ENCODE measurements at places on chromosomes 16 and 17.

GRCh38 chr17:66412857-66413558 lies 110.6 kb downstream of the PRKCA start:
- DNase-seq = no peak

- DNase-seq = no peak
Measured at GRCh38 chr16:81852347-81852746, 73.3 kb downstream of the PLCG2 start.

GRCh38 chr16:12228602-12229499 lies 252.3 kb downstream of the SNX29 start:
- DNase-seq = no peak

DNA sequence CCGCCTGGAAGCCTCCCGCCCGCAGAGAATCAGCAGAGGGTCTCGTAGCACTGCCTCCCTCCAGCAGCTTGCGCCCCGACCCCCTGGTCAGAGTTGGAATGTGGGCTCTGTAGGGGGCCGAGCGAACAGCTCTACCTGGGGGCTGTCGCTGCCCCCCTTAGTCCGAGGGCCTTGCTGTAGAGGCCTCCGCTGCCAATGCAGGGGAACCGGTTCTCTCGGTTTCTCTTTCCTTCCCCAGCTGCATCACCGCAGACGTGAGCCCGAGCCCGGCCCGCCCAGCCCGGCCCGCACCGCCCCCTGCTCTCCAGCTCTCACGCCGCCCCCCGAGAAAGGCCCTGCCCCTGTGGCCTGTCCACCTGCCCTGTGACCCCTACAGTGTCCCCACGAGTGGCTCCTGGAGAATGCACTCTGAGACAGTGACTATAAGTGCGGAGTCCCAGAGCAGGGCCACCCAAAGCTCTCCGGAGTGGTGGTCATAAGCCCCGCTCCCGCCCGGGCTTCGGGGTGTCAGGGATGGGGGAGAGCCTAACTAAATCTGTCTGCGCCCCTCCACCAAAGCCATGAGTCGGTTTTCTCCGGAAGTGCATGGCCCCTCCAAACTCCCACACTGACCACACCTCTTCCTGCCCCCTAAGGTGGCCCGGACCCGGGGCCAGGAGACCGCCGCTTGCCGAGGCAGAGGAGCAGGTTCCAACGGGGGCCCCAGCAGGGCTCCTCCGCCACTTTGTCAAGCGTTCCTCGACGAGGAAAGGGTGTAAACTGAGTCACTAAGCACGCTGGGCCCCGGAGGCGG lies 1.7 kb downstream of the ARHGAP27 start:
- no peak for DNase-seq

DNA sequence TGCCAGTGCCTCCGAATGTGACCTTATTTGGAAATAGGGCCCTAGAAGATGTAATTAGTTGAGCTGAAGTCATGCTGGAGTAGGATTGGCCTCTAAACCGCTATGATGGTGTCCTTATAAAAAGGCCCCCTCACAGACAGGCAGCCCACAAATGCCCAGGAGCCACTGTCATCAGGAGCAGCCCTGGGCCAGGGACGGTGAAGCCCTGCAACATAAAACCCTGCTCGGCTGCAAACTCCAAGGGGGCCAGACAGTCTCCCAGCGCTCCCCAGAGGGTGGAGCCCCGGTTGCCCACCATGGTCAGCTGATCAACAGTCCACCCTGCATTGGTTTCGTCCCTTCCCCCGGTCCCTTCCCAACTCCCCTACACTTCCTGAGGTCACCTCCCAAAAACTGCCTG lies 351.7 kb downstream of the FOXL1 start:
- DNase-seq = no peak

GRCh38 chr17:66677201-66677981 lies 157.5 kb upstream of the CACNG5 start:
- no peak for DNase-seq

- no peak for DNase-seq
Measured at GRCh38 chr17:30600830-30601494, 123.8 kb downstream of the GOSR1 start.

GRCh38 chr16:60304720-60305119 lies 1570.6 kb upstream of the GOT2 start:
- DNase-seq = no peak

DNA sequence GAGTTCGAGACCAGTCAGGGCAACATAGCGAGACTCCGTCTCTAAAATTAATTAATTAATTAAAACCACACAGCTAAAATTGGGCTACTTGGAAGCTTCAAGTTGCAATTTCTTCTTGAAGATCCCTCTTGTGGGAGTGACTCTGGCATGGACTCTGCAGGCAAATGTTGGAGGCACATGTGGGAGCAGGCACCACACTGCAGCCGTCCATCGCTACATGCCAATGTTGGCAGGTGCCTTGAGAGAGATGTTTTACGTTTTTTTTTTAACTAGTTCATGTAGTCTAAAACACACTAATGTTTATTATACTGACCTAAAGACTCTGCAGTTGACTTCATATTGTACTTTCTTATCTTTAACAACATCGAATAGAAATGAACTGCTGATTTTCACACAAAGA lies 7.9 kb upstream of the CCL8 start:
- DNase-seq = no peak

DNA sequence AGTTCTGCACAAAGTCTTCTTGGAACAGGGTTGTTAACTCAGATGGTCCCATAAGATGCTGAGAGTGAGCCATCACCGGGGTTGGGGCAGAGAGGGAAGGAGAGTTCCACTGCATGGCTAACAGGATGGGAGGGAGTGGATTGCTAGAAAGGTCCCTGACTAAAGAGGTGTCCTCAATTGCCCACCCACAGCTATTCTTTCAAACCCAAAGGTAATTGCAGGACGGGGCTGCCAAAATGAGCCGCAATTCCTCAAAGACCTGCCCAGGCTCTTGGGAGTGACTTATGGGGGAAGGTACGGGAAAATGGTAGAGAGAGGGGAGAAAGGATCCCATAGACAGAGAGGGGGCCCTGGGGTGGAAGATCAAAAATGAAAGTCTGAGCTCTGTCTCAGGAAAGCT lies 60.4 kb downstream of the DYNLRB2 start:
- no peak for DNase-seq

GRCh38 chr17:17626840-17627239 lies 35.3 kb upstream of the PEMT start:
- DNase-seq = no peak

- no peak for DNase-seq
Measured at GRCh38 chr17:76707985-76708807, 2.6 kb downstream of the MXRA7 start.

DNA sequence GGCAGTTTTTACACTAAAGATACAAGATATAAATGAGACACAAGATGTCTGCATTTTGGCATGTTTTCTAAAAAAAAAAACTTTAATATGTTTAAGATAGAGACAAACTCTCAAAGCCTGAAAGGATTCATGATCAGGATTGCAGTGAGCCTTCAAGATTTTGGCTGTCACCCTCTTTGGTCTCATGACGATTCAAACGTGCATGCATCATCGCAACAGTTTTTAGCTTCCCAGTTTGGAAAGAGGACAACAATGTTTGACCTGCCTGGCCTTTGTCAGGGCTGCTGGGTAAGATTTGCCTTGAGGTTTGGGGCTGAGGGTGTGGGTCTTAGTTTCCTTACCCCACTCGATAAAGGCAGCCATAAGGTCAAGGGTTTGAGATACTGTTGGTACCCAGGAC lies 134.1 kb downstream of the RGS9 start:
- no peak for DNase-seq

DNA sequence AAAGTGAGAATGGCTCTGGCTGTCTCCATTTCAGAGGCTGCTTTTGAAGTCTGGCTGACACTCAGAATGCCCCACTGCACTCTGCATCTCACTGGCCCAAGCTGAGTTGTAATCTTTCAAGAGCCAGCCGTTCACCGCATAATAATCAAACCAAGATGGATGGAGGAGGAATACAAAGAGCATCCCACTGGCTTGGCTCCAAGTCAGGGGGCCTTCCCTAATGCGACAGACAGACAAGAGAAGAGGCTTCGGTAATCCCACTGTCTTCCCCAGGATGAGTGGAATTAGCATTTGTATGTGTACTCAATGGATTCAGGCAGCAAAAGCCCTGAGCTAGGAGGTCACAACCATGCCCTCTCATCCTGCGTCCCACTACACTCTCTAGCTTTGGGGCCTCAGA lies 68.0 kb downstream of the CBLN1 start:
- no peak for DNase-seq

GRCh38 chr16:621526-622105 lies 9.2 kb upstream of the WFIKKN1 start:
- DNase-seq = no peak

DNA sequence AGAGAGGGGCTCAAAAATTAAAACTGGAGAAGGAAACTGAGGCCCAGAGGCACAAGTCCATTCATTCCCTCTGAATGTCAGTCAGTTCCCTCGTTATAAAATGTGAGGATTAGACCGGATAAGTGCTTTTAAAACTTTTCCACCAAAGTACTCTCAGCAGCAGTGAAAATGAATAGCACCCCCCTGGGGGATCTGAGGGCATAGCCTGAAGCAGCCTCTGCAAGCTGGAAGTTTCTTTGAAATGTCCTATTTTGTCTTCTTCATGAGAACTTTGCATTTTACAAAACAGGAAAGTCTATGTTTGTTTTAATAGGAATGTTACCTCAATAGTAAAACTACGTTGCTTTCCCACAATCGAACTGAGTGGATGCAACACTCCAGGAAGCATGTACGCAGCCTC lies 273.0 kb downstream of the CEP112 start:
- no peak for DNase-seq

GRCh38 chr16:52546291-52547003 lies 496 bp downstream of the TOX3 start:
- no peak for DNase-seq

GRCh38 chr17:3691617-3692067 lies 4.3 kb downstream of the P2RX5 start:
- DNase-seq = no peak

- no peak for DNase-seq
Measured at GRCh38 chr17:42342242-42343008, 45.8 kb downstream of the STAT3 start.

DNA sequence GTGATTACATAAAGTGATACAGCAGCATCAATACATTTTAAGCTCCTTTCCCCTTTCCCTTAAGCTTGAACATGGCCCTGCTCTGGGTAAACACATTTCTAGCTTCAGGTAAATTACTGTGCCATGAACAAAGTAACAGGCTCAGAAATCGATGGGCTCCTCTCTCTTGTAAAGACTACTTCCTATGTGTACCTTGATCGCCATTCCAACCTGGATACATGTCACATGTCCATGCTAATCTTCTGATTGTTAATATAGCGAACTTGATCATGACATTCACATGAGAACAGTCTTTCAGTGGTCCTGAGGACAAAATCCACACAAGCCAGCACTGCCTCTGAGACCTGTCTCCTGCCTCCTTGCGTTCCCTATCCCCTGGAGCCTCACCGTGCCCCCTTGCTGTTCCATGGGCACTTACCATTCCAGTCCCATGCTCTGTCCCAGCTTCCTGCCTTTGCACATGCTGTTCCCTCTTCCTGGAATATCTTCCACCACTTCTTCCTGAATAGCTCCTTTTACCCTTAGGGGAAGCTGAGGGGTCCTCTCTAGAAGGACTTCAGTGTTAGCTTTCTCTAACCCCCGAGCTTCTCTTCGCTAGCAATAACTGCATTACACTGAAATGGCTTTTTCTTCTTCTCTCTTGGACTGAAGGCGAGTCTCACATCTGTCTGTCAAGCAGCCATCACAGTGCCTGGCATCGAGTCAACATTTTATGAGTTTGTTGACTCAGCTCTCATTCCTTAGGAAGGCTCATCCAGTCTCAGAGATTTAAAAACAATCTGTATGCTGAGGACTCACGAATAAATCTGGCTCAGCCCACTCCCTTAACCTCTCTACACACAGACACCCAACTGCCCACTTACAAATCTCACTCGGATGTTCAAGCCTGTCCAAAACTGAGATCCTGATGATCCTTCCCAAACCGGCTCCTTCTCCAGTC lies 93.3 kb downstream of the ASIC2 start:
- no peak for DNase-seq

DNA sequence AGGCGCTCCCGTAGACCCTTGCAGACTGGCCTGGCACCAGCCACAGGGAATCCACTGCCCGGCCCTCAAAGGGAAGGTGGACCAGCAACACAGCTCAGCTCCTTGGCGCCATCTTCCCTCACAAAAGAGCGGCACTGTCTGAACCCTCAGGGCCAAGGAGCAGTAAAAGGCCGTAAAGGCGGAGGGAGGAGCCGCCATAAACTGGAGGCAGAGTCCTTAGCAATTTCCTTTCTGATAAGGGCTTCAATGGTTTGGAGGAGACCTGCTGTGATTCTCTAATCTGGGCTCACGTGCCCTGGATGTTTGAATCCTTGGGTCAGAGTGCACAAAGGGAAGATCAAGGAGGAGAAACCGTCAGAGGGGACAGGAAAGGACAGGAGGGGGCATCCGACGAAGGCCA lies 15.5 kb upstream of the AXIN2 start:
- DNase-seq = no peak

- no peak for DNase-seq
Measured at GRCh38 chr16:52549011-52549692, 2.2 kb upstream of the TOX3 start.

DNA sequence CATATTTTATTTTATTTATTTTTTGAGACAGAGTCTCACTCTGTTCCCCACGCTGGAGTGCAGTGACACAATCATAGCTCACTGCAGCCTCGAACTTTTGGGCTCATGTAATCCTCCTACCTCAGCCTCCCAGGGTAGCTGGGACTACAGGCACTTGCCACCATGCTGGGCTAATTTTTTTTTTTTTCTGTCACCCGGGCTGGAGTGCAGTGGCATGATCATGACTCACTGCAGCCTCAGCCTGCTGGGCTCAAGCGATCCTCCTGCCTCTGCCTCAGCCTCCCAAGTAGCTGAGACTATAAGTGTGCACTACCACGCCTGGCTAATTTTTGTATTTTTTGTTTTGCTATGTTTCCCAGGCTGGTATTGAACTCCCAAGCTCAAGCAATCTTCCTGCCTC lies 17.1 kb downstream of the UNC45B start:
- DNase-seq = no peak

GRCh38 chr17:17606416-17607000 lies 15.0 kb upstream of the PEMT start:
- no peak for DNase-seq

DNA sequence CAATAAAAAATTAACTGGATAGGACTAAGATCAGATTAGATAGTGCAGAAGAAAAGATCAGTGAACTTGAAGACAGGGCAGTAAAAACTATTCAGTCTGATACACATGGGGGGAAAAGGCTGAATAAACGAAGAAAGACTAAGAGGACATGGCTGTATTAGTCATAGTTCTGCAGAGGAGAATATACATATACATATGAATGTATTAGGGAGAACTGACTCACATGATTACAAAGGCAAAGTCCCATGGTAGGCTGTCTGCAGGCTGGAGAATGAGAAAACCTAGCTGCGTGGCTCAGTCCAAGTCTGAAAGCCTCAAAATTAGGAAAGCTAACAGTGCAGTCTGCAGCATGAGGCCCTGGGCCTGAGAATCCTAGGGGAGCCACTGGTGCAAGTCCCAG lies 98.2 kb upstream of the GNAO1 start:
- DNase-seq = no peak

GRCh38 chr17:51189628-51190027 lies 23.4 kb downstream of the NME2 start:
- DNase-seq = no peak

DNA sequence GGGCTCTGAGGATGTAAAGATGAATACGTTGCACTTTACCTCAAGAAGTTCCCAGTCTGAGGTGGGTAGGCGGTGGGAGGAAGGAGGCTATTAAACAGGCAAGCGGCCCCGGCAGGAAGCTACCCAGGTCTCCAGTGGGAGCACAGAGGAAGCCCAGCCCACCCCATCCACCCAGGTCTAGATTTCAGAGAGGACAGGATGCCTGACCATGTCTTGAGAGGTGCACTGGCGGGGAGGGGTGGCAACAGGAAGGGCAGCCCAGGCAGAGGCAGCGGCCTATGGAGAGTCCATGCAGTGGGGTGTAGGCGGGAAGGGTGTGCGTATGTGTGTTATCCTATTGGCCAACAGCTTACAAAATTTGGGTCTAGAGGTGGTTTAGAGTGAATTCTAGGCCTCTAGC lies 13.9 kb downstream of the SARM1 start:
- DNase-seq = no peak
